ENCODE measurements at places on chromosomes 7 and 10.

- no peak for DNase-seq
Measured at GRCh38 chr10:127587668-127588365, 38.7 kb downstream of the NPS start.

DNA sequence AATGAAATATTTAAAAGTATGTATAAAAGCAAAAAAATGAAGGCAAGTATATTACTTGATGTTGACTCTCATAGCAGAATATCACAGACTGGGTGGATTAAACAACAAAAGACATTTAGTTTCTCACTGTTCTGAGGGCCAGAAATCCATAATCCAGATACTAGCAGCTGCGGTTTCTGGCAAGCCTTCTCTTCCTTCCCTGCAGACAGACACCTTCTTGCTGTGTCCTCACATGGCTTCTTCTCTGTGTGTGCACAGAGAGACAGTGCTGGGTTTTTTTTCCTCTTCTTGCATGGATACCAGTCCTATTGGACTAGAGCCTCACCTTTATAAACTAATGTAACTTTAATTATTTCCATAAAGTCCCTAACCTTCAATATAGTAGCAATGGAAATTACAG, 127.9 kb upstream of the AKR1E2 start:
- DNase-seq = no peak

DNA sequence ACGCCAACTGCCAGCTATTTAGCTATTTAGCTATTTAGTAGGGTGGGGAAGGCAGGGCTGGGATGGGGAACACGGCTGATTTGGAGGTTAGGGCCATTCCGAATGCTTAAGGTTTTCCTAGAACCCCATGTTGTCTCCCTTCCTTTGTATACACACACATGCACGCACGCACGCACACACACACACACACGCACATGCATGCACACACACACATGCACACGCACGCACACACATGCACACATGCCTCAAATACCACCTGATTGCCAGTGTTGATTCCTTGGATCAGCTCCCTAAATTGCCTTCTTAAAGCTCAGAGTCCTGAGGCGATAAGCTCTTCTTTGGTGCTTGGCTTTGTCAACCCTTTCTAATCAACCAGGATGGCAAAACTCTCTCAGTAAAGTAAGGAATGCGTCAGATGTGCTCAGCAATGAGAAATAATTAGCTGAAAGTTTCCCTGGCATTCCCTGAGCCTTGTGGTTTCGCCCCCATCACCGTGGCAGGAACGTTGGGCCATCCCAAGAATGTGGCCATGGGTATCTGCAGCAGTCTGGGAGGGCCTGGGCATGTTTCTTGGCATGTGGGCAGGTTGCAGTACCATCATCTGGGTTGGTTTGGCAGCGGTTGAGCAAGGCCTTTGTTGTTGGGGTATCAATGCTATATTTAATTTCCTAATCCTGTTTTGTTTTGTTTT, 305.6 kb downstream of the LRMDA start:
- no peak for DNase-seq

- no peak for DNase-seq
Measured at GRCh38 chr10:125201108-125201524, 40.8 kb upstream of the CTBP2 start.

- peak; percentile 74 for DNase-seq
Measured at GRCh38 chr7:157548691-157549303, 212.0 kb downstream of the DNAJB6 start.

- no peak for DNase-seq
Measured at GRCh38 chr10:50224330-50224952, 26.9 kb downstream of the ASAH2 start.

GRCh38 chr7:14065286-14065685, 75.8 kb upstream of the ETV1 start:
- DNase-seq = no peak

DNA sequence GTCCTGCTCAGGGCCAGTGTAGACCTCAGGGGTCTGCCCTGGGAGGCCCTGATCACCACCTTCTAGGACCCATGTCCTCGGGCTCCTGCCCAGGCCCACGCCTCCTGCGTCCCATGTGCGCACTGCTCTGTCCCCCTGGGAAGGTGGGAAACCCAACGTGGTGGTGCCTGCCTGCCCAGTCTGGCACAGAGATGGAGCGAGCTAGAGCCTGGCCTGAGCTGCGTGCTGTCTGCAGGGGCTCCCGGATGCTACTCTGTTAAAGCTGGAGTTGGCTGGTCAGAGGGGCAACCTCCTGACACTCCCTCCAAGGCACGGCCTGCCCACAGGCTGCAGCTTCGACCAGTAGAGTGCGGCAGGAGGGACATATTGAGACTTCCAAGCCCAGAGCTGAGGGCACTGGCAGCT, 171.7 kb downstream of the DNAJB6 start:
- no peak for DNase-seq
